Stimulated activated CD4-positive, alpha-beta T cell treated with anti-CD3 and anti-CD28 coated beads, Interleukin-4, amount 100 ng/mL, for 4 hours (primary cell): ENCODE measurements at places on chromosomes 7 and 10.

DNA sequence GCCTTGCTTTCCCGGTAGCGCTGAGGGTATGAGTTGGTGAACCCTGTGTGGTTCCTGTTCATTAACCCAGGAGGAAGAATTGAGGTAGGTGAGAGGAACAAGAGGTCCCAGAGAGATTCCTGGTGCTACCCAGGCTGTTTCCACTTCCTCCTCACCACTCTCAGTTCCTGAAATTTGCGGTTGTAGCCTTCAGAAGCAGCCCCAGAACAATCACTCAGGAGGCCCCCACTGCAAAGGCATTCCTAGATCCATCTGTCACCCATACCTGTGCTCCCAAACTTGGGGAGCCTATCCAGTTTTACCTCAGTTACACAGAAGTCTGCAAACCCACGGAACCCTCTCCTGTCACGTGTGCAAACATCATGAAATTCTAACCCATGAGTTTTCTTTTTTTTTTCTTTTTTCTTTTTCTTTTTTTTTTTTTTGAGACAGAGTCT is 9.0 kb upstream of the PIP4K2A start:
- no peak for DNase-seq

DNA sequence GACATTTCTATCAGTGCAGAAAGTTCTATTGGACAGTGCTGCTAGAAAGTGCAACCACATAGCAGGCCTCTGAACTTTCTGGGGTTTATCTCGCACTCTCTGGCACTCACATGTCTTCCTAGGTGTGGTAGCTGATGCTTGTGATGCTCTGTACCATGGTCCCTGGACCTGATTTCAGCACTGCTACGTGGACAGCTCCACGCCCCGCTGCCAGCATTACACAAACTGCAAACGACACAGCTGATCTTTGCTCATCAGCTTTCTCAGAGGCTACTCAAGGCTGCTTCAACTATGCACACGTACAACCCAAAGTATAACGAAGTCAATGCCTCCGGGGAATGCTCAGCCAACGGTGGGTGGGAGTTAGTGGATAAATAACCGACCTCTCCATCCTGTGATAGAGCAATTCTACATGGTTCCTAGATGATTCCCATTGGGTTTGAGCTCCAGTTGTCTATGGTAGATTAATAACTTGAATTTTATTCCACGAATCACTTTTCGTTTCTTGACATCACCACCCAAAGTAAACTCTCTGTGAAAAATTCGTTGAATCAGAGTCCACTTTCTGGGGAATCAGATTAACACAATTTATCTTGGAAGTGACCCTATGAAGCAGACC is 302.5 kb downstream of the ACTR3B start:
- no peak for DNase-seq

GRCh38 chr10:44470784-44471183 is 85.9 kb upstream of the CXCL12 start:
- no peak for DNase-seq

- no peak for DNase-seq
These were observed 15.3 kb downstream of the MRPL32 start for GRCh38 chr7:42947521-42947920.

DNA sequence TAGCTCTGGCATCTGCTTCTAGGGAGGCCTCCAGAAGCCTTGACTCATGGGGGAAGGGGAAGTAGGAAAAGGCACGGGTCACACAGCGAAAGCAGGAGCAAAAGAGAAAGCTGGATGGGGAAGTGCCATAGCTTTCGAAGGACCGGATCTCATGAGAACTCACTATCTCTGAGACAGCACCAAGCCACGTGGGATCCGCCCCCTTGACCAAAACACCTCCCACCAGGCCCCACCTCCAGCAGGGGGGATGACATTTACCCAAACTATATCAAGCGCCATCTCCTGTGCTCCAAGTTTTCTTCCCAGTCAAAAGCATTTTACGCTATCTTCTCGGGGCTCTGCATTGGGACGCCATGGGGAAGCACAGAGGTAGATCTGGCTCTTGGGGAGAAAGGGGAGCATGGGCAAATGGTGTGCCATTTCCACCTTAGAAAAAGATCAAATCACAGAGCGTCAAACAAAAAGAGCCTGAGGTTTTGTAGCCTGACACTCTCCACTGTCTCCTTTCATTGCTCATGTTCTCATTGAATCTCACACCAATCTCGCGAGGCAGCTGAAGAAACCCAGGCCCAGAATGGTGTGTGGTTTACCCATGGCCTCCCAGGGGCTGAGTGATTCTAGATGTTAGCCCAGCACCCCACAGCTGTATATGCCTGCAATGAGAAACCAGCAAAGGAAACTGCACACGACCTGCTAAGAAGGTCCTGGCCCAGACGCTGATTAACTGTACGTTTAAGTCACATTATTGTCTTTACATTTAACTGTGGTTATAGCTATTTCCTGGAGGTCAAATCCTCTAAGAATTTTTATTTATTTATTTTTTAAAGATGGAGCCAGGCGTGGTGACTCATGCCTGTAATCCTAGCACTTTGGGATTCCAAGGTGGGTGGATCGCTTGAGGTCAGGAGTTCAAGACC is 8.1 kb upstream of the OLAH start:
- no peak for DNase-seq
